ENCODE measurements at places on chromosomes 6 and 20. TPM values are rescaled to one million over a fixed set of nuclear protein-coding genes. Genes with fewer than 3 reads are reported as not detected.

LPA gene
- total RNA-seq, result not detected

IL20RA gene
- total RNA-seq, result 1.1 TPM

COX4I2 gene
- not detected for total RNA-seq

BANF2 gene
- not detected for total RNA-seq

LPIN3 gene
- 0.77 TPM for total RNA-seq

GABRR1 gene
- total RNA-seq, result not detected

MOG gene
- not detected for total RNA-seq

AIF1 gene
- total RNA-seq, result 0.13 TPM

GATA5 gene
- not detected for total RNA-seq

RAMACL gene
- 3.4 TPM for total RNA-seq

PTCHD4 gene
- total RNA-seq, result 13.3 TPM

RUNX2 gene
- total RNA-seq, result not detected

OR12D1 gene
- total RNA-seq, result not detected

COL9A3 gene
- total RNA-seq, result 0.38 TPM

MAP3K7 gene
- 19.8 TPM for total RNA-seq

SCUBE3 gene
- total RNA-seq, result 0.76 TPM

PI16 gene
- total RNA-seq, result not detected

ME1 gene
- 7.6 TPM for total RNA-seq

SLC17A3 gene
- not detected for total RNA-seq

CASP8AP2 gene
- total RNA-seq, result 10.0 TPM

ZNF165 gene
- 0.39 TPM for total RNA-seq

XKR7 gene
- total RNA-seq, result not detected

SUMO4 gene
- total RNA-seq, result 1.0 TPM

TPX2 gene
- 12.9 TPM for total RNA-seq

OLIG3 gene
- total RNA-seq, result not detected

PBOV1 gene
- not detected for total RNA-seq

GTSF1L gene
- not detected for total RNA-seq

DACT2 gene
- total RNA-seq, result not detected

RAB32 gene
- 81.5 TPM for total RNA-seq

MRAP2 gene
- 4.6 TPM for total RNA-seq

GNMT gene
- total RNA-seq, result 0.13 TPM

KIF16B gene
- 8.1 TPM for total RNA-seq

SAMD3 gene
- not detected for total RNA-seq

PROKR2 gene
- total RNA-seq, result not detected

ITCH gene
- 49.4 TPM for total RNA-seq

PRDM13 gene
- not detected for total RNA-seq

ABHD16B gene
- total RNA-seq, result not detected

ASIP gene
- not detected for total RNA-seq

SMIM29 gene
- total RNA-seq, result 18.0 TPM

SLC17A1 gene
- total RNA-seq, result not detected

CHD6 gene
- total RNA-seq, result 25.4 TPM

FAM83C gene
- not detected for total RNA-seq

PPIL6 gene
- 0.76 TPM for total RNA-seq

KHDC1L gene
- total RNA-seq, result not detected

BPIFB1 gene
- total RNA-seq, result not detected

All from dermis microvascular lymphatic vessel endothelial cell (primary cell).